RWPE2 (cell line): ENCODE measurements at places on chromosomes 11 and 22.
A peak's percentile ranks its signal among the peaks of the same experiment; 100 is the strongest.

GRCh38 chr22:44975427-44976262, 34.2 kb downstream of the PHF21B start:
- DNase-seq, result no peak

DNA sequence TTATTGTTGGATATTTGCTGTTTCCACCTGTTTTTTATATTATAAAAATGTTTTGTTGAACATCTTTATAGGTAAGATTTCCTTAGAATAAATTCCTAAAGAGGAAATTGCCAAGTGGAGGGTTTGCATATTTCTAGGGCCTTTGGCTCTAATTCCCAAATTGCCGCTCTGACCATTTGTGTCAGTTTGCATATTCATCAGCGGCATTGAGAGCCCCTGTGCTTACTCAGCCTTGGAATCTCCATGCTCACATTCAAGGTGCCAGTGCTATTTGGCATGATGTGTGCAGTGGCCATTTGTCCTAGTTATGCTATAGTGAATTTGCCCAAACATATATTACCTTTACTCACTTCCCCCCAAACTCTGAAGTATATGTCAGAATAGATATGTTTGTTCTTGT, 25.5 kb downstream of the KREMEN1 start:
- DNase-seq, result no peak

- peak; percentile 38 for DNase-seq
Observed at GRCh38 chr22:19377565-19378343, 53.8 kb downstream of the HIRA start.

- no peak for DNase-seq
Observed at GRCh38 chr11:121421149-121421901, 30.8 kb upstream of the SORL1 start.

DNA sequence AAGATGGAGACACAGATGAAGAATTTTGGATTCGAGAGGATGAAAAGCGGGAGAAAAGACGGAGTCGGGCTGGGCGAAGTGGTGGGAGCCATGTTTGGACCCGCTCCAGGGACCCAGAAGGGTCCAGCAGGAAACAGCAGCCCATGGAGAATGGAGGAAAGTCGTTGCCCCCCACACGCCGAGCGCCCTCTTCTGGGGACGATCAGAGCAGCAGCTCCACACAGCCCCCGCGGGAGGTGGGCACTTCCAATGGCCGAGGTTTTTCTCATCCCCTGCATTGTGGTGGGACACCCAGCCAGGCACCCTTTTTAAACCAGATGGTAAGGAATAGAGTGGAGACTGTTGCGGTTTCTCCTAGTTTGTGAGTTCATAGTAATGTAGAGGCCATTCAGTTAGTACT, 22.8 kb upstream of the SLC25A18 start:
- DNase-seq, result no peak

- DNase-seq, result no peak
Observed at GRCh38 chr11:16763746-16764145, 25.3 kb downstream of the C11orf58 start.

DNA sequence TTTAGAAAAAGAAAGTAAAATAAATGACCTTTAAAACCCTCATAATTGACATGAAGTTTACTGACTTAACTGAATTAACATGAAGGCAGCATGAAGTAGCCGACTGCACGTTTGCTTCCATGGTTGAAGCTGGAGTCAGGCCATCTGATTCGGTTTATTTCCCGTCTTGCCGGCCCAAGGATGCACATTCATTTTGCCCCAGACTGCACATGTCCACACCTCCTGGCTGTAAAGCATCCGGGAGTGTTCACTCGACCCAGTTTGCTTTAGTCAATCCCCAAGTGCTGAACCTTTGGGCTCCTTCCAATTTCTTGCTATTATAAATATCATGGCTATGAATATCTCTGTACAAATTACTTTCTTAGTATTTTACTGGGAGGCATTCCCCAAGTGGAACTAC, 17.7 kb upstream of the TUB start:
- no peak for DNase-seq

DNA sequence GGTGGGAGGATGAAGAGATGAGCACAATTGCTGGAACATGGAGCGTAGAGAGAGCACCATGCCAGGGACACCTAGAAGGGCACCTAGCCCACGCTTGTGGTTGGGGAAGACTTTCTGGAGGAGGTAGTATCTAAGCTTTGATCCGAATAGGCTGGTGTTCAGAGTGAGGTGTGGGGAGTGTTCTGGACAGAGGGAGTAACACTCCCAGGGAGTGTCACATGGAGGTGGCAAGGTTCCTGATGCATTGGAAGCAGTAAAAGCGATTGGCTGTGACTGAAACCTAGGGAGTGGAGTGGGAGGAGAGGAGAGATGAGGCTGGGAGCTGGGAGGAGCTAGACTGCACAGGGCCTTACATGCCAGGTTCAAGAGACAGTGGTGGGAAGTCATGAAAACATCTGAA, 188.0 kb upstream of the NCAM1 start:
- no peak for DNase-seq

DNA sequence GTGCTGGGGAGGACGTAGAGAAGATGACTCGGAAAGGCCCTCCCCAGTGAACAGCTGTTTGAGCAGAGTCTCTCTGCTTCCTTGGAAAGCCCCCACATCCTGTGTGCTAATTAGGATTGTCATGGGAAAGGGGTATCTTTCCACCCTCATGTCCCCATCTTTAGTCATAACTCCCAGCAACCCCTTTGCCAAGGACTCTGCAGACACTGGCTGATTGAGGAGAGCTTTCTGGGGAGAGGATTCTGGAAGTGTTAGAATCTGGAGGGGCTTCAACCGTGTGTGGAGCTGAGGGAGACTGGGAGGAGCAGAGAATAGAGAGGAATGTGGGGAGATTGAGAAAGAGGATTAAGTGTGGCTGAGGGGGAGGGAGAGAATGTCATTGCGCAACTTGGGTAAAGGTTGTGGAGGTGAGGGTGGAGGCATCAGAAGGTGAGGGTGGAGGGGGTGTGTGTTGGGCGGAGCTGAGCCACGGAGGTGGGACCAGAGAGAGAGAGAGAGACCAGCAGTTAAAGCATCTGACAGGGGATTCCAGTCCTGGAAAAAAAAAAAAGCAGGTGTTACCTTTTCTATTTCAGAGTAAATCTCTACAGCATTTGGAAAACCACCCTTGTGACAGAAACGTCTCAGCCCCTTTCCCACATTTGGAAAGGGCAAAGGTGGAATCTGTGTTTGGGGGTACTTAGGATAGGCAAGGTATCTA, 2.2 kb downstream of the DTX4 start:
- DNase-seq, result peak; percentile 82

DNA sequence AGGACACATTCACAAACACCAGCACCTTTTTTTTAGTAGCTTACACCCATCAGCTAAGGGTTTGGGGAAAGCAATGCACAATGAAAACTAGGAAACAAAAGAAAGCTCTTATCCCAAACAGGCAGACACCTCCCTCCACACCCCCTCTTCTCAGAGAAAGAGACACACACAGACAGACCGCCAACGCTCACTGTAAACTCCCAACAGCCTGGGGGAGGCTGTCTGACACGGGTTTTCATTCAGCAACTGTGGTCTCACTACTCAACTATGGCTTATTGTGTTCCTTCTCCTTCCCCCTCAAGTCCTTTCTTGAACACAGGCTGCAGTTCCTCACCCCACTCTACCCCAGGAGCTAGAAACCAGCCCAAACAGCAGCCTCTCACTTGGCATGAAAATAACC, 123.4 kb downstream of the C11orf58 start:
- DNase-seq, result no peak

GRCh38 chr11:125338886-125339811, 156.9 kb downstream of the FEZ1 start:
- no peak for DNase-seq

DNA sequence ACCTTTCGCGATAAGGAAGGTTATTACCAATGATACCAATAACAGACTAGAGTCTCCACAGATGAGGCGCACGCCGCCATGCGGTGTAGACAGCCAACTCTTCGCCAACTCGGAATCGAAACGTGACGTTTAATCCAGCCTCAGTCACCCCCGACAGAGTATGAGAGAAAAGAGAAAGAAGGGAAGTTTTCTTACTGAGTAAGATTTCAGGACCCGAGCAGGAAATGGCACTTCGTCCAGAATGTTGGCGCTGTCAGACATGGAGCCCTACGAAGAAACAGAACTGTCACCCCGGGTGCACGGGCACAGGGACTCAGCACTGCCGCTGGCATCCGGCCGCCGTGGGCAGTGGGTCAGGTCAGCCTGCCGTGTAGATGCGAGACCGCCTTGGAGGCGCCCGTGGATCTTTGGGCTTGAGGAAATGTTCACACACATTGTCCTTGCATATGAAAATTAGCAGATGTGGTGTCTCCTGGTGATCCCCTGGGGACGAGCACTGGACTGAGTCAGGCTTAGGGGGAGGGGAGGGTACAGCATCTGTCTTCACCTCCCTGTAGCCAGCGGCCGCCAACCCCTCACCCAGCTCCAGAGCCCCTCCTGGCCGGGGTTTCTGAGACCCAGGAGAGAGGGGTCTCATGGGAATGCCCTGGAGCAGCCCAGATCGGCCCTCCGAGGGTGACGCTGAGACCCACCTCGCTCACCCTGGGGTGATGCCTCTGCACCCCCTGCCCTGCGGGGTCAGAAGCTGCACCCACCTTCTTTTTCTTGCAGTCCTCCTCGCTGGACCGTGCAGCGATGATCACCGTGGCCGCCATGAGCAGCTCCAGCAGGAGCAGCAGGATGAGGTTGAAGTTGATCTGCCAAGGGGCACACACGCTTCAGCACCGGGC, 8.3 kb downstream of the MLC1 start:
- no peak for DNase-seq

DNA sequence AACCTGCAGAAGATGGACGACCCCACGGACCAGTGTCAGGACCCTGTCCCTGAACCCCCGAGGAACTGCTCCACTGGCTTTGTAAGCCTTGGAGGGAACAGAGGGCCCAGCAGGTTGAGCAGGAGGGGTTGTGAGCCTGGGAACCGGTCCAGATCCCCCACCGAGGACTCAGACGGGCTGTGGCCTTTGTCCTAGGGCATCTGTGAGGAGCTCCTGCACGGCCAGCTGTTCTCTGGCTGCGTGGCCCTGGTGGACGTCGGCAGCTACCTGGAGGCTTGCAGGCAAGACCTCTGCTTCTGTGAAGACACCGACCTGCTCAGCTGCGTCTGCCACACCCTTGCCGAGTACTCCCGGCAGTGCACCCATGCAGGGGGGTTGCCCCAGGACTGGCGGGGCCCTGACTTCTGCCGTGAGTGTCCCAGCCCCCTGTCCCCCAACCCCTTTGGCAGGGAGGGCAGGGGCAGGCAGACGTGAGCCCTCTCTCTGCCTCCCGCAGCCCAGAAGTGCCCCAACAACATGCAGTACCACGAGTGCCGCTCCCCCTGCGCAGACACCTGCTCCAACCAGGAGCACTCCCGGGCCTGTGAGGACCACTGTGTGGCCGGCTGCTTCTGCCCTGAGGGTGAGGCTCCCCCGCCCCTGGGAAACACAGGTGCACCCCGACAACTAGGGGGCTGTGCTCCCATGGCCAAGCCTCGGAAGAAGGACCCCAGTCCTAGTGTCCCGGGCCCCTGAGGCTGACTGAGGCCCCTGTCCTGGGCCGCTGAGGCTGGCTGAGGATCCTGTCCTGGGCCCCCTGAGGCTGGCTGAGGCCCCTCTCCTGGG, 6.4 kb downstream of the MUC5AC start:
- DNase-seq, result peak; percentile 55

GRCh38 chr22:37474447-37475090, 11.6 kb downstream of the MFNG start:
- DNase-seq, result no peak

GRCh38 chr22:47563406-47564157, 801.1 kb downstream of the TBC1D22A start:
- DNase-seq, result no peak

GRCh38 chr11:4164884-4165590, 70.4 kb downstream of the RRM1 start:
- no peak for DNase-seq

DNA sequence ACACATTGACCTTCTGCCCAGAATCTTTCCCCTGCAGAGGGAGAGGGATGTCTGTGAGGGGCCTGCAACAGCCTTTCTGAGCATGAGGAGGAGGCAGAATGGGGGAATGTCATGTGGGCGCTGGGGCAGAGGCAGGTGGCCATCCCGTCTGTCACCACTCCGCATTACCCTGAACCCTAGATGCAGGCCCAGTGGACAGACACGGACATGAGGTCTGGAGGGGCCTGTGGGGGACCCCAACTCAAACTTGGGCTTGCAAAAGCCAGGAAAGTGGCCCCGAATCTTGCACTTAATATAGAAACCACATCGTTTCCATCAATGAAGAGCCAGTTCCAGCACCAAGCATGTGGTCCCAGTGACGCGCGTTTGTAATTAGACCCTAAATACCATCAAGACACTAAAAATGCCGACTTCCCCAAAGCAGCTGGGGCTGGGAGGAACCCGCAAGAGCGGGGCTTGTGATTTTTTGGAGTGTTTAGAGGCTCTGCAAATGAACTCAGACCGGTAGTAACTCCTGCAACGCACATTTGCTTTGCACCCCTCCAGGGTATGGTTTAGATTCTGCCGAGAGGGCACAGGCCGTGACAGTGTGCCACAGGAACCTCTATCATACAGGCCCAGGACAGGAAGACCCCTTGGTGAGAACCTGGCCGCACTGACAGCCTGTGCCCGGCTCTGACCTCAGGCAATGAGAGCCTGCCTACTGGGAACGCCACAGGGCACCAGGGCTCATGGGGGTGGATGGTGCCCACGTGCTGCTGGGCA, 109.3 kb downstream of the CTTN start:
- DNase-seq, result peak; percentile 34

DNA sequence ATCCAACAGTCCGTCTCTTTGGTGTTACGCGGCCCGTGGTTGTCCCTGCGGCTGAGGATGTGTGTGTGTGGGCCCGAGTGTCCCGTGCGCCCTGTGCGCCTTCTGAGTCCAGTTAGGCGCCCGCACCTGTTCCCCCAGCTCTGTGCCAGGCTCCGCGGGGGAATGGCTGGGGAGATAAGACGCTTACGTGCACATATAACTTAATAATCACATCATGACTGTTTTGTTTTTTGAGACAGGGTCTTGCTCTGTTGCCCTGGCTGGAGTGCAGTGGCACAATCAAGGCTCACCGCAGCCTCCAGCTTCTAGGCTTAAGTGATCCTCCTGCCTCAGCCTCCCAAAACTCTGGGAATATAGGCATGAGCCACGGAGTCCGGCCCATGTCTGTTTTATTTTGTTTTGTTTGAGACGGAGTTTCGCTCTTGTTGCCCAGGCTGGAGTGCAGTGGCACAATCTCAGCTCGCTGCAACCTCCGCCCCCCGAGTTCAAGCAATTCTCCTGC, 817 bp downstream of the ARL2 start:
- no peak for DNase-seq

GRCh38 chr11:120288021-120288420, 37.1 kb upstream of the TLCD5 start:
- DNase-seq, result no peak

GRCh38 chr22:43889860-43890253, 2.0 kb downstream of the PNPLA5 start:
- no peak for DNase-seq

- DNase-seq, result no peak
Observed at GRCh38 chr22:29345932-29346331, 30.4 kb upstream of the RASL10A start.

GRCh38 chr22:29049655-29050263, 11.9 kb downstream of the C22orf31 start:
- DNase-seq, result no peak
